ENCODE measurements at places on chromosomes 13 and 19.

GRCh38 chr13:99469041-99469440 is 32.2 kb upstream of the TM9SF2 start:
- no peak for DNase-seq

DNA sequence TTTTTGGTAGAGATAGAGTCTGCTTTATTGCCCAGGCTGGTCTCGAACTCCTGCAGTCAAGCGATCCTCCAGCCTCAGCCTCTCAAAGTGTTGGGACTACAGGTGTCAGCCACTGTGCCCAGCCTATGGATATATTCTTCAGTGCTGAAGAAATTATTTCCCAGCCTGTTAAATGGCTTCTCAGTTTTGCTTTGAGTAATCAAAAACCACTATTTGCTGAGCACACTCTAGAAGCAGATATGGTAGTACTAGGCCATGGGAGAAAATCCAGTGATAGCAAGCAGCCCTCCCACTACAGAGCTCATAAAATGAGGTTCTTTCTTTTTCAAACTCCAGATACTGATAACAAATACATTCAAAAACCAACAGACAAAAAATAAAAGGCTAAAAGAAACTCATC is 80.6 kb upstream of the CLDN10 start:
- no peak for DNase-seq

- DNase-seq, result no peak
Measured at GRCh38 chr19:47398707-47399597, 20.4 kb downstream of the MEIS3 start.

GRCh38 chr19:55444646-55445045 is 1.5 kb upstream of the SHISA7 start:
- no peak for DNase-seq

DNA sequence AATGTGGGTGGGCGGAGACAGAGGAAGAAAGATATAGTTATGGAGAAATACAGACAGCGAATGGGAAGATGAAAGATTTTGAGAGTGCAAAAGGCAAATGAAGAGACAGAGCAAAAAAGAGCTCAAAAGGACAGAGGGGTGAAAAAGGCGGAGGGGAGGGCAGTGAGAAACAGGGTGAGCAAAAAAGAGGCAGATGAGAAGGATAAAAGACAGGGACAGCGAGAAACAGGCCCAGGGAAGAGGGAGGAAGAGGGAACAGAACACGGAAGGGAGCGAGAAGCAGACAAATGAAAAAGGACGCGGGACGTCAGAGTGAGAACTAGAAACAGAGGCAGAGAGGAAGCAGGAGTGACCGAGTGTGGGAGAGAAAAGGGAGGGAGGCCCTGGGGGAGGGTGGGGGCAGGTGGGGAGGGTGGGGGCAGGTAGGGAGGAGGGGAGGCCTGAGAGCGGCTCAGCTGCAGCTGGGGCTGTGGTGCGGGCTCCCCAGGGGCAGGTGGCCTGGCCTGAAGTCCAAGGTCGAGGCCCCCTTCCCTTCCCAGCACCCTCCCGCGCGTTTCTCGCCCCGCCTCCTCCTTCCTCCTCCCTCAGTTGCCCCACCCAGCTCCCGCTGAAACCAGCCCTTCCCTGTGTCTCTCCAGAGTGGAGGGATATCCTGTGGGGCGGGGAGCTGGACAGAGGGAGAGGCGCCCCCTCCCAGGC is 2.9 kb downstream of the KLK1 start:
- no peak for DNase-seq

DNA sequence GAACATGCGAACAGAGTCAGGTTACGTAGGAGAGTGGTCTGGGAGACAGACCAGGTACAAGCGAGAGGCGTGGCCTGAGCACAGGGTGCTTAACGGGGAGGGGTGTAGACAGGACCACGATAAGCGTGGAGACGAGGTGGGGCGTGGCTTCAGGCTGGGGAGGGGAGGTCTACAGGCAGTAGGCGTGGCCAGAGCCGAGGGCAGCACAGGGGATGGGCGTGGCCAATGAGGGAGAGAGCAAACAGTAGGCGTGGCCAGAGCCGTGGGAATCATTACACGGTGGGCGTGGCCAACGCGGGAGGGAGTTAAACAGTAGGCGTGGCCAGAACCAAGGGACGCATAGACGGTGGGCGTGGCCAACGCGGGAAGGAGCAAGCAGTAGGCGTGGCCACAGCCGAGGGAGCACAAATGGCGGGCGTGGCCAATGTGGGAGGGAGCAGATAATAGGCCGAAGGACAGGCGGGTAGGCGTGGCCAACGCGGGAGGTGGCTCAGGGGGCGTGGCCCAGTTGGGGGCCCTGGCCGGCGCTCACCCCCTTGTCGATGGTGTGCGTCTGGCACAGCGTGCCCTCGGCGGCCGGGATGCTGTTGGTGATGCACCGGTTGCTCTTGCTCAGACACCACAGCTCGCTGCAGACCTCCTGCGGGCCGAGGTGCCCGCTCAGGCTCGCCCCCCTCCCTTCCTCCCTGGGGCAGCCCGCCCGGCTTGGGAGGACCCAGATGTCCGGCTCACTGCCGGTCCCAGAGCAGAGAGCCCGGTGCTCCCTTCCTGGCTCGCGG is 15.2 kb upstream of the MYO1F start:
- peak; percentile 96 for DNase-seq

GRCh38 chr13:28136916-28137315 is 1.4 kb upstream of the PAN3 start:
- no peak for DNase-seq

- peak; percentile 6 for DNase-seq
Measured at GRCh38 chr13:21674490-21675009, 3.7 kb downstream of the FGF9 start.

- no peak for DNase-seq
Measured at GRCh38 chr13:102536196-102536595, 60.6 kb upstream of the TPP2 start.

GRCh38 chr19:51123381-51123800 is 1.3 kb upstream of the SIGLEC9 start:
- no peak for DNase-seq

DNA sequence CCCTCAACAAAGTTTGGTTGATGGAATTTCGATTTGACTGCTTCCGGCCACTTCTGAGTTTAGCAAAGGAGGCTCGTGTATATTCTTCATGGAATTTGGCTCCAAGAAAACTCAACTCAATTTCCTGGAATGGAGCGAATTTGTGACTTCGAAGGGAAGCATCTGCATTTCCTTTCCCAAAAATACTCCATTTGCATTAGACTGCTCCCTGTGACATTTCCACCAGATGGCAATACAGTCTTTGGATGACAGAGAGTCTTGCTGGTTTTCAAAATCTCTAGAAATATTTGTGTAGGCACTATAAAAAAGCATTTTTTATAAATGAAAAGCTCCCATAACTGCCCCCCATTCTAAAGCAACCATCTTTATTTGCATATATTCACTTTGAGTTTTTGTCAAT is 4.1 kb downstream of the C1QTNF9 start:
- no peak for DNase-seq

DNA sequence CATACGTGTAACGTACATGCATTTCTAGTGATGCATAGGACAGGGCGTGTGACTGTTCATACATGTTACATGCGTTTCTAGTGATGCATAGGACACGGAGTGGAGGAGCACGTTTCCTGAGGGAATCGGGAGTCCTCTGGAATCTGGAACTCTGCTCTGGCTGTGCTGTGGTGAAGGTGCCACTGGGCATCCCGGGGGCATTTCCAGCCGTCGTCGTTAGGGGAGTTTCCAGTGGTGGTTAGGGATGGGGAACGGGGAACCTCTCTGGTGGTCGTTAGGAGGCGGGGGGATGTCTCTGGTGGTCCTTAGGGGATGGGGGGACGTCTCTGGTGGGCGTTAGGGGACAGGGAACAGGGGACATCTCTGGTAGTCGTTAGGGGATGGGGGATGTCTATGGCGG is 209.6 kb upstream of the SOX1 start:
- DNase-seq, result no peak

DNA sequence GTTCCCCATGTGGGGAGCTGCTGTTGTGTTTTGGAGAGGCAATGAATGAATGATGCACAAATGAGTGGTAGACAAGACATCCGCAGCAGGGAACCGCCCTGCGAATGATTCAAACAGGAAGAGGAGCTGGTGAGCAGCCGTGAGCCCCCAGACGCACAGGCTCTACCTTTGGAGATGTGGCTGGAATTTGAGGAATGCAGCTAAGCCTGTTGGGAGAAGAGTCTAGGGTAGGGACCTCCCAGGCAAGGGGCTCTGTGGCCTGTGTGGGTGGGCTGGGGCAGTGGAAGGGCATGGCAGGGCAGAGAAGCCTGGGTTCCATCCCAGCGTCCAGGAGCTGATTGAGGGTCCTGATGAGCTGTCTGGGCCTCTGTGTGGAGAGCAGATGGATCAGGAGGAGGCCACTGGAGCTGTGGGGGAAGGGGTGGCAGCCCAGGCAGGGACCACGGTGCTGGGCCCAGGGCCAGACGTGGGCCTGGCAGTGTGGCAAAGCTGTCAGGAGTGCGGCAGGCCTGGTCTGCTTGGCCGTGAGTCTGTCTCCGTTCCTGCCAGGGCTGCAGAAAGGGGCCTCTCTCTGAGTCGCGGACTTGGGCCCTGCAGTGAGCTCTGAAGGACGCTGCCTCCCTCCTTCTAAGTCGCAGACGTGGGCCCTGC is 41.8 kb upstream of the DCUN1D2 start:
- no peak for DNase-seq

DNA sequence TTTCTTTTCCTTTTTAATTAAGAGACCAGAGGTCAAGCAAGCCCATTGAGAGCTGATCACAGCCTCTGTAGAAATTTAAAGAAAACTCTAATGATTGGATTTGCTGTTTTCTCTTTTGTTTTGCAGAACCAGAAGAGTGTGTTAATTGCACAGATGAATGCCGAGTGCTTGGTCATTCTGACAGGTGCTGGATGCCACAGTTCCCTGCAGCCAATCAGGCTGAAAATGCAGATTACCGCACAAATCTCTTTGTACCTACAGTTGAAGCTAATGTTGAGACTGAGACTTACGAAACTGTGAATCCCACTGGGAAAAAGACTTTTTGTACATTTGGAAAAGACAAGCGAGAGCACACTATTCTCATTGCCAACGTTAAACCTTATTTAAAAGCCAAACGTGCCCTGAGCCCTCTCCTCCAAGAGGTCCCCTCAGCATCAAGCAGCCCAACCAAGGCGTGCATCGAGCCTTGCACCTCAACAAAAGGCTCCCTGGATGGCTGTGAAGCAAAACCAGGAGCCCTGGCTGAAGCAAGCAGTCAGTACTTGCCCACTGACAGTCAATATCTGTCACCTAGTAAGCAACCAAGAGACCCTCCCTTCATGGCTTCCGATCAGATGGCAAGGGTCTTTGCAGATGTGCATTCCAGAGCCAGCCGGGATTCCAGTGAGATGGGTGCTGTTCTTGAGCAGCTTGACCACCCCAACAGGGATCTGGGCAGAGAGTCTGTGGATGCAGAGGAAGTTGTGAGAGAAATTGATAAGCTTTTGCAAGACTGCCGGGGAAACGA is 93.1 kb downstream of the PCDH17 start:
- no peak for DNase-seq

DNA sequence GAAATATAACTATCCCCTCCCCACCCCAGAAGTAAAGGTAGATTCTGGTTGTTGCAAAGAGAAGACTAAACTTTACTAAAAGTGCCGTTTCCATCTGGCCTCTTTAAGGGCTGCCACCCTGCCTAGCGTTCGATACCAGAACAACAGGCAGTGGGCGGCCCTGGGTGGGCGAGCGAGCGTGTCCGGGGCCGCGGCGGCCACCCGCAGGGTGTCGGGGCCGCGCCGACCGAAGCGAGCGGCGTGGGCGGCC is 2.6 kb downstream of the FGF9 start:
- DNase-seq, result no peak

GRCh38 chr19:38654628-38655055 is 7.2 kb downstream of the ACTN4 start:
- no peak for DNase-seq

GRCh38 chr19:13033819-13034611 is 38.7 kb downstream of the NFIX start:
- DNase-seq, result peak; percentile 76

GRCh38 chr19:17993076-17993813 is 14.7 kb upstream of the ARRDC2 start:
- DNase-seq, result no peak

GRCh38 chr13:30456290-30456689 is 9.4 kb downstream of the HMGB1 start:
- DNase-seq, result no peak

- DNase-seq, result no peak
Measured at GRCh38 chr13:73924607-73925006, 209.6 kb downstream of the KLF12 start.

- no peak for DNase-seq
Measured at GRCh38 chr19:43674596-43674995, 4.6 kb upstream of the PLAUR start.

- no peak for DNase-seq
Measured at GRCh38 chr19:10339380-10339960, at the start of gene ICAM3. ICAM3 (minus strand) TSS chr19:10339624; CDS start chr19:10339614, 10 bp downstream.

GRCh38 chr13:97648171-97648880 is 214.4 kb downstream of the RAP2A start:
- no peak for DNase-seq

DNA sequence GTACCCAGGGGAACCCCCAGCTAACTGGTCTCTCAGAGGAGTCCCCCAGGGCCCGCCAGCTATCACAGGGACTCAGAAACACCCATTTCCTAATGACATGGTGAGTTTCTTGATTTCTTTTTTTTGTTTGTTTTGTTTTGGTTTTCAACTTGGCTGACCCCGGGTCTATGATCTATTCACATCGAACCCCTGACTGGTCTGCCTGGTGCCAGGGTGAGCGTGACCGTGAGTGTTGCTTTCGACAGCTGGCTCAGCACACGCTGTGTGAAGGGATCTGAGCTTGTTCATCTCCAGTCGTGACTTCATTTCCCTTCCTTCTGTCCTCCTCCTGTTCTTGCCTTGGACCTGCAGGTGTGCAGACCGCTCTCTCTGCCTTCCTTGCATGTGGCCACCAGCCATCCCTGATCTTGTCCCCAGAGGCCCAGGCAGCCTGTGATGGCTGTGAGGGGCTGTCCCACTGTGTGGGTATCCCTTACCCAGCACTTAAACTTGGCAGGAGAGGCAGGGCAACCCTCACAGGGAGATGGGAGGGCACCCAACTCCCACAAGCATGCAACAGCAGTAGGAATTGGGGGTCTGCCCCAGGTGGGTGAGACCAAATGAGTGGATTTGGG is 26.2 kb downstream of the TMEM161A start:
- no peak for DNase-seq

DNA sequence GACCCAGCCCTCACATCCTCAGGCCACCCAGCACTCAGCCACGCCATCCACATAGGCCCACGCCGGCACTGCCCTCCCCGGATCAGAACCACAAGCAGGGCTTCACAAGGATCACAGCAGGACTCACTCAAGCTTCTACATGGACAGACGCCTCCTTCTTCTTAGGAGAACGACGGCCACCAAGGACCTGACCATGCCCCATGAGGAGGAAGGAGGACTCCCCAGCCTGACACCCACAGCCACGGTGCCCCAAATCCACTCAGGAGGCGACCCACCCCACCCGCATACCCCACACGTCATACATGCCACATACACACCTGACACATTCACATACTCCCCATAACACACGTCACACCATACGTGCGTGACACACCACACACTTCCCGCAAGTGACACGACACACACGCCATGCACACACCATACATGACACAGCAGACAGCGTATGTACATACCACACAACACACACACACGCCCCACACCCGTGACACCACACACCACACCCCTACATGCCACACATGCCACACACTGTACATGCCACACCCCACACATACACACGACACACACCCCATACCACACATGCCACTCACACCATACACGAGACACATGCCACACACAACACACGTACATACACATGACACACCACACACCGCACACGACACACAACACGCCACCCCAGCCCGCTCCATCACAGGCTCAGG is 50.4 kb downstream of the MLLT1 start:
- no peak for DNase-seq

- DNase-seq, result no peak
Measured at GRCh38 chr13:51394724-51395123, 55.2 kb downstream of the SERPINE3 start.

GRCh38 chr13:112934078-112934477 is 34.9 kb upstream of the MCF2L start:
- no peak for DNase-seq

All from HEK293T (cell line).